NCI-H2029 (cell line): ENCODE measurements at places on chromosomes 6 and 20.

DNA sequence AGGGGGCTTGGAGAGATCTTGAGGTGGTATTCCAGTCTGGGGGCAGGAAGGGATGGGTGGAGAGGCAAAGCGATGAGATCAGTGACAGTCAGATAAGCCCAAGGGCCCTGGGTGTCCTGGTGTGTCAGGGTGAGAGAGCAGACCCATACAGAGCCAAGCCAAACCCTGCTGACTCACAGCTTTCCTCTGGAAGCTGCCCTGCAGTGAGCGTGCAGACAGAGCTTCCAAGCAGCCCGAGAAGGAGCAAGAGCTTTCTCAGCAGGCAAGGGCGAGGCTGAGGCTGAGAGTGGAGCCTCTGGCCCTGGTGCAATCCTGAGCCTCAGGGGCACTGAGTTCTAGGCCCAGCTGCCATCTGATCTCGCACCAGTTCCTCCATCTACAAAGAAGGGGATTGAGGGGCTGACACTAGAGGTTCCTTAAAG lies 91.1 kb upstream of the HIVEP1 start:
- DNase-seq, result no peak

- DNase-seq, result no peak
These were observed 165.2 kb upstream of the TOP1 start for GRCh38 chr20:40863355-40863919.

DNA sequence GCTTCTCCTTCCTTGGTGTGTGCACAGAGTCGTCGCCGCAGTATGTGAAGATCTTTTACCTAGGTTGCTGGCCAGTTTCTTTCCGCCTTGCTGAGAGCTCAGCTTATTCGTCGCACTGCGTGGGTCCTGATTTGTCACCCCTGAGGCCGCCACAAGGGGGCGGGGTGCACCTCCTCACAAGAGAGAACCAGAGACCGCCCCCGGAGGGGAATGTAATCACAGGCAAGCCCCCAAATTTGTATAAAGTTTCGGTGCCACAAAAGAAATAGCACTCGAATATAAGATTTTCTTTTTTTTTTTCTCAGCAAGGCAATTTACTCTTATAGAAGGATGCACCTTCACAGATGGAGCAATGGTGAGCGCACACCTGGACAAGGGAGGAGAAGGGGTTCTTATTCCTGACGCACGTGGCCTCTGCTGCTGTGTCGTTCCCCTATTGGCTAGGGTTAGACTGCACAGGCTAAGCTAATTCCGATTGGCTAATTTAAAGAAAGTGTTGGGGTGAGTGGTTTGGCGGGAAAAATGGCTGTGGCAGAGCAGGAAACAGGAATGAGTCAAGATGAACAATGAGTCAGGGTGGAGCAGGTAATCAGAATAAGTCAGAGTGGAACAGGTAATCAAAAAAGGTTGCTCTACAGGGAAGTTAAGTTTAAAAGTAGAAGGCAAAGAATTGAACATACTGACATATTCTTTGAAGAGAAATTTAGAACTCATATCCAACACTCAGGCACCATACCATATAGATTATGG lies 19.5 kb downstream of the NCOA3 start:
- DNase-seq, result no peak

GRCh38 chr6:44730771-44731391 lies 343.4 kb downstream of the CDC5L start:
- no peak for DNase-seq
